ENCODE measurements at places on chromosomes 16 and 17.

GRCh38 chr16:7026639-7027038 lies 306.0 kb upstream of the RBFOX1 start:
- DNase-seq: no peak
- H3K4me3 ChIP-seq: no peak overlapping the region
- H3K36me3 ChIP-seq: no peaks in the 10 kb centered on the region
- H3K27me3 ChIP-seq: no peaks in the 10 kb centered on the region

DNA sequence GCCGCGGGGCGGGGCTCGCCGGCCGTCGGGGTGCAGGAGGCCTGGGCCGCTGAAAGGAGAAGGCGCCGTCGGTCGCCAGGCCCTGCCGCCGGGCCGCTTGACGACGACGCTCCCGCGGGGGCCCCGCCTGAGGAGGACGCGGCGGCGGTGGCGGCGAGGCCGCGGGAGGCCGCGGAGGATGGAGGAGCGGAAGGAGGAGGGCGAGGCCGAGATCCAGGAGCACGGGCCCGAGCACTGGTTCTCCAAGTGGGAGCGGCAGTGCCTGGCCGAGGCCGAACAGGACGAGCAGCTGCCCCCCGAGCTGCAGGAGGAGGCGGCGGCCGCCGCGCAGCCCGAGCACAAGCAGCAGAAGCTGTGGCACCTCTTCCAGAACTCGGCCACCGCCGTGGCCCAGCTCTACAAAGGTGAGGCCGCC lies 430 bp downstream of the HAPSTR1 start:
- no peaks in the 10 kb centered on the region for H3K36me3 ChIP-seq
- H3K27me3 ChIP-seq: no peaks in the 10 kb centered on the region
- no peak for DNase-seq

DNA sequence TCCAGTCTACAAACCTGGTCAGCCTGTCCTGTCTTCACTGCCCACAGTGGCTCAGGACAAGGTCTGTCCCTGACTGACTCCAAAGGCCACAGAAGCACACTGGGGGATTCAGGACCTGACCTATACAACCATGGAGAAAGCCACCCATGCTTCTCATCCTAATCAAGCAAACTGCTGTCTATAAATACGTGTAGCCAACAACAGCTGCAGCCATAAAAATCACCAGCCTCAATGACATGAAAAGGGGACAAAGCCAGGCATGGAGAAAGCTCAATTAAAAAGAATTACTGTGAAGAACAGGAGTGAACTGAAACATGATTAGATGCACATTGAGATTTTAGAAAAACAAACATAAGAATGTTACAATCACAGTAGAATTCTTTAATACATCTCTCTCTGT lies 170.1 kb downstream of the CDK5R1 start:
- DNase-seq: no peak
- H3K36me3 ChIP-seq: no peaks in the 10 kb centered on the region
- H3K27me3 ChIP-seq: no peaks in the 10 kb centered on the region
- no peak overlapping the region for H3K4me3 ChIP-seq
- H3K4me1 ChIP-seq: no peaks in the 10 kb centered on the region
- no peak overlapping the region for H3K27ac ChIP-seq

GRCh38 chr16:83714286-83714685 lies 93.5 kb upstream of the HSBP1 start:
- no peaks in the 10 kb centered on the region for H3K4me1 ChIP-seq
- H3K27ac ChIP-seq: no peak overlapping the region
- no peak overlapping the region for H3K4me3 ChIP-seq
- H3K27me3 ChIP-seq: no peaks in the 10 kb centered on the region
- no peak for DNase-seq
- no peaks in the 10 kb centered on the region for H3K36me3 ChIP-seq

DNA sequence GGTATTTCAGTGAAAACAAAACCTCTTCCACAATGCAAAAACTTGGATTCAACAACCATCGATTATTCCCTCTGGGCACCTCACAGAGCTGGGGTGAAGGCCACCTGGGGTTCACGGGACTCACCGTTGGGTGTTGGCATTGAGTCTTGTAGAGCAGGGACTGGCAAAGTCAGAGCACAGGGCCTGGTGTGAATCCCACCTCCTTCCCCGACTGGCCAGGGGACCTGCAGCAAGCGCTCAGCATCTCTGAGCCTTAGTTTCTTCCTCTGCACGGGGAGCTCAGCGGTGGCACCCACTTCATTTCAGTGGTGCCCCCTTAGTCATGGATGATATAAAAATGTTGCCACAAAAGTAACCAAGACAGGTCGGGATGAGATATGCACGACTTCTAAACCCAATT lies 100.4 kb downstream of the METRNL start:
- no peaks in the 10 kb centered on the region for H3K27me3 ChIP-seq
- no peak overlapping the region for H3K4me3 ChIP-seq
- no peak overlapping the region for H3K27ac ChIP-seq
- no peaks in the 10 kb centered on the region for H3K4me1 ChIP-seq
- H3K36me3 ChIP-seq: no peaks in the 10 kb centered on the region

DNA sequence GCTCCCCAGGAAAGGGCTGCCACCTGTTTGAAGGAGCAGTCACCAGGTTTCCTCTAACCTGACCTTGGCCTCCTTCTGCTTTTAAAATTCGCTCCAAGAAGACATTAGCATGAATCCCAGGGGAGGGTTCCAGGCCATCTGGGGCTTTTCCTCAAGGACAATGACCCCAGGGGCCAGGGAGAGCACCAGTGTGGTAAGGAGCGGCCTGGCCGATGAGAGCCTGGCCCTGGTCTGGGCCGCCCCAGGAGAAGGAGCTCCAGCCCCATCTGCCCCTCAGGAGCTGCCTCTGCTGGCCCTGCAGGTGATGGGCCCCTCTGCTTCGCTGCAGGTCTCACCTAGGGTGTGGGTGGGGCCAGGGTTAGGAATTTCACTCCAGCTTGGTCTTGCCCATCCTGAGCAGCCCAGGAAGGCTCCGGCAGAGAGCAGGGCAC lies 209.2 kb upstream of the TNRC6C start:
- H3K36me3 ChIP-seq: no peaks in the 10 kb centered on the region
- no peak overlapping the region for H3K27ac ChIP-seq
- no peak for DNase-seq

DNA sequence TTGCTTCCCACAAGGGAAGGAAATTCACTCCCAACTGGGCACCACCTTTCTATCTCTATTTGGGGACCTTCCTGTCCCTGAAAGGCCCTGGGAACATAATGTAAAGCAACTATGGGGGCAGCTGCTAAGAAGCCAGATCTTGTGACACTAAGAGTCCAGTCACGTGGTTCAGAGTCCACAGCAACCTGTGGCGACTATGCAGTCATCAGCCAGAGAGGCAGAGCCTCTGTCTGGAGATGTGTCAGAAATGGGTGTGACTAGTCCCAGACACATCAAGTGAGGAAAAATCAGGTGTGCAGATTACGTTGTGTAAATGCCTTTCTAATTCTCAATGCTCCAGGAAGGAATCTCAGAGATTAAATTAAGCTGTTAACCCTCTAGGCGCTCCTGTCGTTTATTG lies 26.6 kb upstream of the SKAP1 start:
- peaks cover 19% of the 10 kb centered on the region for H3K27me3 ChIP-seq
- H3K4me3 ChIP-seq: no peak overlapping the region
- no peak for DNase-seq
- no peaks in the 10 kb centered on the region for H3K36me3 ChIP-seq
- no peaks in the 10 kb centered on the region for H3K4me1 ChIP-seq

DNA sequence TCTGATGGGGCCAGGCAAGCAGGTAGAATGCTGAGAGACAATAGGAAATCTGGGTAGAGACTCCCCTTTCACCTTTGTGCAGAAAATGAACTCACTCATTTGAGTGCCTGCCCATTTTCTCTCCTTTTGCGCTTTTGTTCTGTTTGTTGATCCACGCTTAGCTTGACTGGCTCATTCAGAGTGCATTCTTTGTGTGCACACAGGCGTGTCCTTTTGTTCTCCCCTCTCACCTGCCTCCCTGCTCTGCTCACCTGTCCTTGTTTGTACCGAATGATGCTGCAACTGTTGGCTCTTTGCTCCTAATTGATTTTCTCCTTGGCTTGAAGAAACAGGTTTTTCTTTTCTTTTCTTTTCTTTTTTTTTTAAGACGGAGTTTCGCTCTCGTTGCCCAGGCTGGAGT lies 15.8 kb downstream of the PGS1 start:
- H3K27ac ChIP-seq: no peak overlapping the region
- H3K4me3 ChIP-seq: no peak overlapping the region
- H3K36me3 ChIP-seq: no peaks in the 10 kb centered on the region
- peaks cover 51% of the 10 kb centered on the region for H3K4me1 ChIP-seq
- no peaks in the 10 kb centered on the region for H3K27me3 ChIP-seq

DNA sequence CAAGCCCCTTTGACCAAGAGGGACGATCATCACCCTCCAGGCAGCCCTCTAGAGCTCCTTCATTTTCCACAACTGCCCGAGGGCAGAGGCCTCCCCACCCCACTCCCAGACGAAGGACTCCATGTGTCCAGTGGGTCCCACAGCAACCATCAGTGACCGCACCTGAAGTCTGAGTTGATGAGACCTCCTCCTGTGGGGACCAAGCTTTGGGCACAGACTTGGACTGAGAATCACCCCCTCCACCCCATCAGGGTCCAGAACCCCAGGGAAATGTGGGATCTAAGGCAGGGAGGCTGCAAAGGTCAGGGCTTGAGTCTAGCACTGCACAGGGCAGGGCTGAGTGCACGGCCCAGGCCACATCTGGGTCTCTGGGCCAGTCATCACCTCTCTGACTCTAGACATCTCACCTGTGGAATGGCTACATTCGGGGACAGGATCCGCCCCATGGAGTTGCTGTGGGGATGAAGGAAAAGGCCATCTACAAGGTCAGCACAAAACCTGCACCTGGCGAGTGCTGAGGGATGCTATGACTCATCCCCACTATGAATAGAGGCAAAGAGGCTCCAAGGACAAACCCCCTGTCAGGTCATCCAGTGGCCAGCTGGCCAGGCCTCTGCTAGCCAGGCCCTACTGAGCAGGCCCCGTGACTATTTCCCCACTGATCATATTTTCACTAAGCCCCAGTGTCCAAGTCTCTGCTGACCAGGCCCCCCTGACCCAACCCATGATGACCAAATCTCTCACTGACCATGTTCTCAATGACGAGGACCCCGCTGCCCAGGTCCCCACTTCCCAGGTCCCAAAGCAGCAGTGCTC lies 38.4 kb downstream of the TNFRSF13B start:
- H3K4me1 ChIP-seq: no peaks in the 10 kb centered on the region
- H3K27ac ChIP-seq: no peak overlapping the region
- no peaks in the 10 kb centered on the region for H3K27me3 ChIP-seq
- DNase-seq: no peak
- no peaks in the 10 kb centered on the region for H3K36me3 ChIP-seq

GRCh38 chr17:1077986-1078711 lies 81.2 kb downstream of the TIMM22 start:
- H3K36me3 ChIP-seq: no peaks in the 10 kb centered on the region
- no peak overlapping the region for H3K27ac ChIP-seq
- DNase-seq: no peak
- peaks cover 5% of the 10 kb centered on the region for H3K4me1 ChIP-seq
- no peaks in the 10 kb centered on the region for H3K27me3 ChIP-seq

DNA sequence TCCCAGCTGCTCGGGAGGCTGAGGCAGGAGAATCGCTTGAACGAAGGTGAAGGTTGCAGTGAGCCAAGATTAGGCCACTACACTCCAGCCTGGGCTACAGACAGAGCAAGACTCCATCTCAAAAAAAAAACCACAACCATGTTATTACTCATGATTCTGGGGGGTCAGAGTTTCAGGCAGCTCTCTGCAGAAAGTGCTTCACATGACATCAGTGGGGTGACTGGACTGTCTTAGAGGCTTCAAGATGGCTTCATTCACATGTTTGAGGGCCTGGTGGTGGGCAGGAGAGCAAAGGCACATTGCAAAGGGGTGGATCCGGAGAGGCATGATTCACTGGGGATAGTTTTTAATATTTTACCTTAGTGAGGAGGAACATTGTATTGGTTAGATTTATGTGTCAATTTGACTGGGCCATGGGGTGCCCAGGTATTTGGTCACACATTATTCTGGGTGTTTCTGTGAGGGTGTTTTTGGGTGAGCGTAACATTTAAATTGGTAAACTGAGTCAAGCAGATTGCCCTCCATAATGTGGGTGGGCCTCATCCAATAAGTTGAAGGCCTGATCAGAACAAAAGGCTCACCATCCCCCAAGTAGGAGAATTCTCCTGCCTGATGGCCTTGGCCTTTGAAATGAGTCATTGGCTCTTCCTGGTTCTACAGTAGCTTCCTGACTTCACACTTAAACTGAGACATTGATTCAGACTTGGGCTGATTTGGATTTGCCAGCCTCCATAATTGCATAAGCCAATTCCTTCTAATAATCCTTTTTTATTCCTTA lies 109.8 kb downstream of the GOSR1 start:
- DNase-seq: no peak
- no peaks in the 10 kb centered on the region for H3K27me3 ChIP-seq
- H3K36me3 ChIP-seq: no peaks in the 10 kb centered on the region
- H3K4me3 ChIP-seq: no peak overlapping the region

DNA sequence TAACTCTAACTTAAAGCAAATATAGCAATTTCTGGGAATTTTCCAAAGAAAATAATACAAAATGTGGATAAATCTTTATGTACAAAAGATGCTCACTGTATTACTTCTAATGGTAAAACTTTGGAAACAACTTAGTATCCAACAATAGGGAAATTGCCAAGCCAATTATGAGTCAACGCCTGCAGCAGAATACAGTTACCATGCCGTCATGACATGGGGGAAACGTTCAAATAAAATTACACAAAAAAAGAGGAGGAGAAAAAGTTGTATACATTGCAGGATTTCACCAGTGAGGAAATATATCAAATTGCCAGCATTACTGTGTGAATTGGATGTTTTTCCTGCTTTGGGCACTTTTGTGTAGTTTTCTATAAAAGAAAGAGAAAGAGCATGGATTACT lies 469.6 kb downstream of the SOX9 start:
- H3K27ac ChIP-seq: no peak overlapping the region
- no peak overlapping the region for H3K4me3 ChIP-seq
- H3K27me3 ChIP-seq: peaks cover 24% of the 10 kb centered on the region
- no peak for DNase-seq
- no peaks in the 10 kb centered on the region for H3K36me3 ChIP-seq

DNA sequence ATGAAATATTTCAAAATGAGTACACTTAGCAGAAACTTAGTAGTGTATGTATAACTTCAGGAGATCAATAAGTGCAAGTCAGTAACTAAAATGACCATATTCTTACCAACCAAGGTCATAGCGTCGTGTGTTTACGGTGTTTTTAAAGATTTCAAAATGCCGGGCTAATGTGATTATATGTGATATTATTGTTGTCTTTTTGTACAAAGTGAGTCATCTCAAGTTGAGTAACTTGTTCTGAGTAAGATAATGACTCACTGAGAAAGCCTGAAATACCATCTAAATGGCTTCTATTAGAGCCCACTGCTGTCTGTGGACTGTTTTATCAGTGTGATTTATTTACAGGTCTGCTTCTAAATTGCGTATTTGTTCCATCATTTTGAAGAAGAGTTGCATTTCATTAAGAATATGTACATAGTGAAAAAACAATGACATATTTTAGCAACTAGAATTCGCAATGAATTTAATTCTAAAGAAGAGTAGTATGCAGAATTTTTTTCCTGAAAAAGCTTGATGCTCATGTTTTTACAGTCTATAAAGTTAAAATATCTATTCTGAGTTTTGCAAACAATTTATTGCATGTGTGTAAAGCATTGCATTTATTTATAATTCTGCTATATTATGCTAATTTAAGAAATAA lies 12.7 kb downstream of the KRT12 start:
- no peak for DNase-seq
- H3K27me3 ChIP-seq: no peaks in the 10 kb centered on the region
- H3K4me3 ChIP-seq: no peak overlapping the region
- H3K27ac ChIP-seq: no peak overlapping the region

GRCh38 chr16:1920727-1921171 lies 2.5 kb upstream of the HS3ST6 start:
- no peak for DNase-seq
- no peak overlapping the region for H3K4me3 ChIP-seq
- H3K27ac ChIP-seq: no peak overlapping the region
- no peaks in the 10 kb centered on the region for H3K36me3 ChIP-seq
- no peaks in the 10 kb centered on the region for H3K4me1 ChIP-seq

Data from gastrocnemius medialis (tissue), 4 donors.